LHCN-M2 (cell line): ENCODE measurements at places on chromosomes 2 and 18.
A peak's percentile ranks its signal among the peaks of the same experiment; 100 is the strongest.

GRCh38 chr2:53630026-53630606, 137.5 kb upstream of the CHAC2 start:
- DNase-seq, result no peak

DNA sequence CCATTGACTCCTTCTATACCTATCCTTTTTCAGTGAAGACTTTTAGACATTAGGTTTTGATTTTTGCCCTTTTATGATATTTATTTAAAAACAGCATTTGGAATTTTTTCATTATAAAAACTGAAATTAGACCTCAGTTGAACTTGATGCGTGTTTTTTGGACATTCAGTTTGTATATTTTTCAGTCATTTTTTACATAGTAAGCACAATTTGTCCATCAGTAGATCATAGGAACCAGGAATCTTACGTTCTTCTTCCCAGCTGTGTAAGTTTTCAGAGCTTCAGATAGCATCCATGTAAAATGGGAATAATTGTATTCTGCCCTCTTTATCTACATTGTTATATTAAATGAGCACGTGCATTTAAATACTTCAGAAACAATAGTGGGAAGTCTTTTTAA, 109.1 kb downstream of the WDSUB1 start:
- DNase-seq, result no peak

- DNase-seq, result no peak
Observed at GRCh38 chr2:226122041-226122440, 677.6 kb downstream of the IRS1 start.

DNA sequence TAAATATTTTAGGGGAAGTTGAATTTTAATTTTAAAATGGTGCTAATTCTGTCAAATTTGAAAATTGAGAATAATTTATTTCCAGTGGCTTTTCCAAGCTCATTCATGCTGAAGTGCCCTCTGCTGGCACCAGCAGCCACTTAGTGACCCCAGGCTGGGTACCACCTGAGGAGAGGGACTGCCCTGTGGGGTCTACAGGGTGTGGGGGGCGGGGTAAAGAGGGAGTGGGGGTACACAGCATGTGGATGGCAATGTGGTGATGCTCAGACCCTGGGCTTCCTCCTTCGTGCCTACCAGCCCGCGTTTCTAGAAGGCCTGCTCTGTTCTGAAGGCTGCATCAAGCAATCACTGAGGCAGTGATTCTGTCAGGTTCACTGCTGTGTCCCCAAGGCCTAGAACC, 45.1 kb upstream of the SCLY start:
- DNase-seq, result no peak

GRCh38 chr2:195312662-195313061, 344.4 kb upstream of the SLC39A10 start:
- DNase-seq, result no peak

GRCh38 chr2:15890936-15891905, 49.1 kb upstream of the MYCN start:
- DNase-seq, result no peak

DNA sequence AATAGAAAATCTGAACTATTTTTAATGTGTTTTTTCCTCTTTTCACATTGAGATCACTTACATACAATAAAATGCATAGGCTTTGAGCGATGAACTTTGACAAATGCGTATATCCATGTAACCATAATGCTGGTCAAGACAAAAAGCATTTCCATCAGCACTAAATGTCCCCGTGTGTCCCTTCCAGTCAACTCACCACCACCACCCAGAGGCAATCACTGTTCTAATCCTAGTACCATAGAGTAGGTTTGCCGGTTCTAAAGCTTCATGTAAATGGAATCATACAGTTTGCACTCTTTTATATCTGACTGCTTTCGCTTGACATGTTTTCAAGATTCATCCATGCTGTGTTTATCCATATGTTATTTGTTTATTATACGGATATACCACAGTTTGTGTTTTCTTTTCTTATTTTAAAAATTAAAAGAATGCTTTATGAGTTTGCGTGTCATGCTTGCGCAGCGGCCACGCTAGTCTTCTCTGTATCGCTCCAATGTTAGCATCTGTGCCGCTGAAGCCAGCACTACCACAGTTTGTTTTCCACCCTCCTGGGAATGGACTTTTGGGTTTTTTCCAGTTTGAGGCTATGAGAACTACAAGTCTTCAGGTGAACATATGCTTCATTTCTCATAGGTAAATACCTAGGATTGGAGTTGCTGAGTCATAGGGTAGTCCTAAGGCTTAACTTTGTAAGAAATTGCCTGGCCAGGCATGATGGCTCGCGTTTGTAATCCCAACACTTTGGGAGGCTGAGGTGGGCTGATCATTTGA, 197.5 kb upstream of the CHAC2 start:
- no peak for DNase-seq

GRCh38 chr18:36189486-36189885, 2.2 kb downstream of the MOCOS start:
- DNase-seq, result no peak

DNA sequence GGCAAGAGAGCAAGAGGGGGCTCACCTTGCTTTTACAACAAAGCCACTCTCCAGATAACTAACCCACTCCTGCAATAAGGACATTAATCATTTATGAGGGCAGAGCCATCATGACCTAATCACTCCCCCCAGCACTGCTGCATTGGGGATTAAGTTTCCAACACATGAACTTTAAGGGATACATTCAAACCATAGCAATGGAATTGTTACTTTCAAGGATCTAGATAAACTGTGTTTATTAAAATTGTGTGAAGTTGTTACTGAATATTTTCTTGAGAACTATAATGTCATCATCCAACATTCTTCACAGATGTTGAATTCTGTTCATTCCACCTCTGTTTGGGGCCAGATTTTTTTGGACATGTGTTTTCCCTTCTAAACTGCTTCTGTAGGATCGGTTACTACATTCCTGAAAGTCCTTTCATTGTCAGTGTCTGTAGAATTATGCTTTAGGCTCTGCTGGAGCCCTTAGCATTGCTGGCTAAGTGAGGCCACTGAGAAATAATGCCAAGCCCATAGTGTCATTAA, 50.4 kb downstream of the SPATS2L start:
- DNase-seq, result peak; percentile 44

DNA sequence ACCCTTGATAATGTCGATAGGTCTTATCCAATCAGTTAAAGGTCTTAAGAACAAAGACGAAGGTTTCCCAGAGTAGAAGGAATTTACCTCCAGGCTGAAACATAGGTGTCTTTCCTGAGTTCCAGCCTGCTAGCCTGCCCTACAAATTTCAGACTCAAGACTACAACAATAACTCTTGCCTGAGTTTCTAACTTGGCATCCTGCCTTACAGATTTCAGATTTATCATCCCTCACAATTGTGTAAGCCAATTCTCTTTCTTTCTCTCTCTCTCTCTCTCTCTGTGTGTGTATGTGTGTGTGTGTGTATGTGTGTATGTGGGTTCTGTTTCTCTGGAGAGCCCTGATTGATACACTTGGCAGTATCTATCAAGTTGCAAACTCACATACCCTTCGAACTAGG, 37.2 kb upstream of the B4GALT6 start:
- DNase-seq, result no peak

- no peak for DNase-seq
Observed at GRCh38 chr2:72991980-72992733, 74.8 kb downstream of the EMX1 start.

DNA sequence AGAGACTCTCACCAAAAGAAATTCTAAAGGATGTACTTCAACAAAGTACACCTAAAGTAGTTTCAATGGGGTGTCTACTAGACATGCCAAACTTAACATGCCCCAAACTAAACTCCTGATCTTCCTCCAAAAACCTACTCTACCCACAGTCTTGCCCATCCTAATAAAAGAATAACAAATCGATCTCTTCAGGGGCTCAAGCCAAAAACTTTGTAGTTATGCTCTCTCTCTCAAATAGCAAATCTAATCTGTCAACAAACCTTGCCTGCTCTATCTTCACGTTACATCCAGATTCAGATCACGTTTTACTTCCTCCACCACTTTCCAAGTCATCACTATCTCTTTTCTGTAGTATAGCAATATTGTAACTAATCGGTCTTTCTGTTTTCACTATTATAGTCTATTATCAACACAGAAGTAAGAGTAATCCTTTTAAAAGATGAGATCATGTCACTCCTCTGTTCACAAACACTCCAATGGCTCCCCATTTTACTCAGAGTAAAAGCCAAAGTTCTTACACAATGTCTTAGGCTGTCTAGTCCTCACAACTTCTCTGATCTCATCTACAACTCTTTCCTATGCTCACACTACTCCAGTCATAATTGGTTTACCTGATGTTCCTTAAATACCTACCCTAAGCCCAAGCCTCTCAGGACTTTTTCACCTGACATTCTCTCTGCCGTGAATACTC, 79.9 kb downstream of the THADA start:
- peak; percentile 7 for DNase-seq

DNA sequence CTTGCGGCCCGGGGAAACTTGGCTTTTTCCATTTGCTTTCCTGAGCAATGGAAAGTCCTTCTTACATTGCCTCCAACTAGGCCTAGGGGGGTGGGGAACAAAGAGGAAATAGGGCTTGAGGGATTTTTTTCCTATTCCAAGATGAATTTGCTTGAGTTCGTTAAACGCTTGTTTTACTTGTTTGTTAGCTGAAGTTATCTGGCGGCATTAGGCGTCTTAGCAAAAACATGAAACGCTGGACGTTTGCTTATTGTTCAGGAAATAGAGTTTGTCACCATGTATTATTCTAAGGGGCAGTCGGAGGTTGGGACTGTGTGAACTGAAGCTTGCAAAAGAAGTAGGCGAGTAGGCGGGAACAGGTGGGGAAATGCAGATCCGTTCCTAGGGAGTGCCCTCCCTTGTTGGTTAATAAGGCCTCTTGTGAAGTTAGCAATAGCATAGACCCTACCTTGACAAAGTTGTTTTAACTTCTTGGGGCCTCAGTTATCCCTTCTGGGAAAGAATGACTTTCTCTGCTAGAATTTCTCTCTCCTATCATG, 1.9 kb downstream of the CABLES1 start:
- DNase-seq, result no peak

GRCh38 chr2:175728032-175728431, 274.0 kb downstream of the LNPK start:
- no peak for DNase-seq

- DNase-seq, result no peak
Observed at GRCh38 chr2:109059474-109060165, 69.4 kb upstream of the SH3RF3 start.

DNA sequence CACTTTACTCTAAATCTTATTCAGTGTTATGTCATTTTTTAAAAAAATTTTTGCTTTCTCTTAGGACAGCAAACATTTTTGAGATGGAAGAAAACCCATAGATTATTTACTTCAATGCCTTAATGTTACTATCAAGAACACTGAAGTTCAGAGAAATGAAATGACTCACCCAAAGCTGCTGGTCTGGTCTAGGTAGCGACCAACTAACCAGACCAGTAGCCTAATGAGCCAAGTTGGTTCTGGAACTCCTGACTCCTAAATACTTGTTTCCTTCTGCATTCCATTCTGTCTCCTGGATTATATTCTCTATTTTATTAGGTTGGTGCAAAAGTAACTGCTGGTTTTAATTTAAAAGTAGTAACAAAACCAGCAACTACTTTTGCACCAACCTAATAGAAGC, 35.4 kb downstream of the SLC8A1 start:
- DNase-seq, result no peak

GRCh38 chr18:50639711-50640110, 79.8 kb downstream of the MAPK4 start:
- no peak for DNase-seq

GRCh38 chr2:241617431-241618154, 19.4 kb downstream of the THAP4 start:
- DNase-seq, result no peak

GRCh38 chr2:239662413-239663120, 261.7 kb upstream of the HDAC4 start:
- DNase-seq, result no peak

DNA sequence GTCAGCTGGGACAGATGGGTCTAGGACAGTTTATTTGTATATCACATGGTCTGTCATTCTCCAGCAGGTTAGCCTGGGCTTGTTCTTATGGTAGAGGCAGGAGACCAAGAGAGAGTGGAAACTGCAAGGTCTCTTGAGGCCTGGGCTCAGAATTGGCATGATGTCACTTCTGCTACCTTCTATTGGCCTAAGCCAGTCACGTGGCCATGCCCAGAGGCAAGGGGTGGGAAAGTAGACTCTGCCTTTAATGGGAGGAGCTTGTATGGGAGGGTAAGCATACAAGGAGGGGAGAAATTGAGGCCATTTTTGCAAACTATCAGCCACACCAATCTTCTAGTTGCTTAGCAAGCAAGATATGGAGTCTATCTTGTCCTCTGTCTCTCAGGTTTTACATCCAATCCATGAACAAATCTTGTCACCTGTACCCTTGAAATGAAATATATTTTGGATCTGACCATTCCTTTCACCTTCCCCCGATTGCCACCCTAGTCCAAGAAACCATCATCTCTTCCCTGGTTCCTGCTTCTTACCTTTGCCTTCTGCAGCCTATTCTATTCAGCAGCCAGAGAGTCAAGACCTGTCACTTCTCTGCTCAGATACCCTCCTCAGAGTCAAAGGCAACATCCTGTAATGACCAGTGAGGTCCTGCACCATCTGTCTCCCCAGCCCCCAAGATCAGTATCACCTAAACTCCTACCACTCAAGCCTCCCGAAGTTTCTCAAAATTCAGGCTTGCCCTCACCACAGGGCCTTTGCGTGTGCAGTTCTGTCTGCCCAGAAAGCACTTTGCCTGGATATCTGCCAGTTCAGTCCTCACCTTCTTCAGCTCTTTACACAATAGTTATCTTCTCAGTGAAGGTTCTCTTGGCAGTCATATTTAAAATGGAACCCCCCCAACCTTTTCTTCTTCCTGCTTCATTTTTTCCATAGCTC, 240.0 kb downstream of the LOXHD1 start:
- no peak for DNase-seq

- peak; percentile 90 for DNase-seq
Observed at GRCh38 chr2:226211439-226211838, 588.2 kb downstream of the IRS1 start.

DNA sequence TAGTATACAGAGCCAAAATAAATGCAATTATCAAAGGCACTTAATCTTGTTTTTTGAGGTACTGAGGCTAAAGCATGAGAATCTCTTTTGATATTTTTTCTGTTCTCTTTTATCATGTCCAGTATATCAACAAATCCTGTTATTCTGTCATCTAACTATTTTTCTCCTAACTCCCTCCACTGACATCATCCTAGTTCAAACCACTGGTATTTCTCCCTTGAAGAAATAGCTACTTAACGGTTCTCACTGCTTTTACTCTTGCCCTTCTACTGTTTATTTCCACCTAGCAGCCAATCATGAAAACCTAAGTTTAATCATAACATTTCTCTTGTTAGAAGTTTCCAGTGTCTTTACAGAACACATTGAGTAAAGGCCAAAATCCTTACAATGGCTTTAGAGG, 317.6 kb downstream of the GPD2 start:
- DNase-seq, result no peak

GRCh38 chr2:223580951-223581350, 21.2 kb downstream of the SCG2 start:
- DNase-seq, result peak; percentile 79

GRCh38 chr2:189874586-189875320, 90.5 kb downstream of the PMS1 start:
- no peak for DNase-seq

- no peak for DNase-seq
Observed at GRCh38 chr2:136139631-136140030, 21.7 kb upstream of the CXCR4 start.
